ENCODE measurements at places on chromosomes 5 and 9.

GRCh38 chr5:74028976-74029375 lies 403.0 kb downstream of the ARHGEF28 start:
- no peak for DNase-seq

DNA sequence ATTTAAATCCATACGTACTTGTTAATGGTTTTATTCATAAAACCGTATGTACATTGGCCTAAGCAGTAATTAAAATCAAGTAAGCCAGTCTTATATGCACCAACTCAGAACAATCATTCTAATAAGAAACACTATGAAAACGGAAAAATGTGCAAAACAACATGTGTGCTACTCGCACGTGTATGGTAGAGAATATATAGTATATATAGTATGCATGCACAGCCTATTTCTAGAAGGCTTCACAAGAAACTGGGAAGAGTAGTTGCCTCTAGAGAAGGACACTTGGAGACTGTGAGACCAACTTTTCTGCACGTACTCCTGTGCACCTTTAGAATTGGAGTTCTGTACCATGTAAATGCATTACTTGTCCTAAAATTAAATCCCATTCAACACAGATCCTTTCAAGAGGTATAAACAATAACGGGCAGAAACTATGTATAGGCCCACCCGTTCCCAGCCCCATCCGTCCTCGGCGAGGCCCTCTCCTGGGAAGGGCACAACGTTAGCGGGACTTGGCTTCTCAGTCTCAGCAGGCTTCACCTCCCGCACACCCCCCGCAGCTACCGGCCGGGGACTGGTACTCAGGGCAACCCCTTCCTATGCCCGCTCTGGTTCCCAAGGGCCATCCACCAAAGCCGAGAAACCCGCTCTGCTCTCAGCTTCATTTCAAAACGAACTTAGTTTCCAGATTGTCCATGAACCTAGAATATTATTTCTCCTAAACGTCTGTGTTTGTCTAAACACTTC lies 2.0 kb downstream of the CDC14B start:
- no peak for DNase-seq

DNA sequence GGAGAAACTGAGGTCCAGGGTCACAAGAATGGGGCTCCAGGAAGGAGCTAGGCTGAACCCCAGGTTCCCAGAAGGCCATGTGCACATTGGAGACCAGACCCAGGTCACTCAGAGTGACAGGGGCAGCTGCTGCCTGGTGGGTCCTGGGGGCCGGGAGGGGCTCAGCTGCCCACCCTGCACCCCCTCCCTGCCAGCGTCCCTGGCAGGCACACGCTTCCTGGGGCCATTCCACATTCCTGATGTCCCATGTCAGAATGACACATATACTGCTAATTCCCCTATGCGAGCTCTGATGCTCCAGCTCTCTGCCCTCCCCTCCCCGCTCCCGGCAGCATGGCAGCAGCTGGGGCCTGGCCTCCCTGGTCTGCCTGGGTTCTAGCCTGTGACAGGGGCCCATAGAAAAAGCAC lies 14.0 kb downstream of the FGFR4 start:
- DNase-seq: no peak

DNA sequence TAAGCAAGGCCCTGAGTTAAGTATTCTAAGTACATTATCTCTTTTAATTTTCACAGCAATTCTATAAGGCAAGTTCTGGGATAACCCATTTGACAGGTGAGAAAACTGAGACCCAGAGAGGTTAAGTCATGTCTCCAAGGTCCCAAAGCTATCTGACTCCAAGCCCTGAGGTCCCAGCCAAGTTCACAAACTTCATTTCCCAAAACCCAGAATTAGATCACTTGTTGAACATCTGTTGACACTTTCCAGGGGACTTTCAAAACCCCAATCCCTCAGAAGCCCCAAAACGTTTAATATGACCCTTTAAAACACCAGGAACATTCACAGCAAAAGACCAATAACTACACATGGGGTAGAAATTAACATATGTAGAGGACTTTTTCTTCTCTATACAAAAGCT lies 72.0 kb downstream of the SH3TC2 start:
- DNase-seq: no peak

DNA sequence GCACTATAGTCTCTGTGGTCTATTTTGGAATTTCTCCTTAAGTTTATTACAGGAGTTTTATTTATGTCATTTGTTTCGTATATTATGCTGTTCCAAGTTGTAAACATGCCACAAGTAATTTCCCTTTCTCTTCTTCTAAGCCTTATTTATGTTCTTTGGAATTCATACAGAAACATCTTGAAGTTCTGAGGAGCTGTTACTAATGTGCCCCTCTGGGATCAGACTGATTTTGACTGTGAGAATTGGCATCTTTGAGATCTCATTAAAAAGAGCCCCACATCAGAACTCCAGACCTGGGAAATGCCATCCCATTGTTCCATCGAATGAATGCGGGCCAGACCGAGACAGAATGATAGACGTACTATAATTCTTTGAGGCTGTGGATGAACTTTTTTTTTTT lies 138.8 kb upstream of the CD180 start:
- no peak for DNase-seq

DNA sequence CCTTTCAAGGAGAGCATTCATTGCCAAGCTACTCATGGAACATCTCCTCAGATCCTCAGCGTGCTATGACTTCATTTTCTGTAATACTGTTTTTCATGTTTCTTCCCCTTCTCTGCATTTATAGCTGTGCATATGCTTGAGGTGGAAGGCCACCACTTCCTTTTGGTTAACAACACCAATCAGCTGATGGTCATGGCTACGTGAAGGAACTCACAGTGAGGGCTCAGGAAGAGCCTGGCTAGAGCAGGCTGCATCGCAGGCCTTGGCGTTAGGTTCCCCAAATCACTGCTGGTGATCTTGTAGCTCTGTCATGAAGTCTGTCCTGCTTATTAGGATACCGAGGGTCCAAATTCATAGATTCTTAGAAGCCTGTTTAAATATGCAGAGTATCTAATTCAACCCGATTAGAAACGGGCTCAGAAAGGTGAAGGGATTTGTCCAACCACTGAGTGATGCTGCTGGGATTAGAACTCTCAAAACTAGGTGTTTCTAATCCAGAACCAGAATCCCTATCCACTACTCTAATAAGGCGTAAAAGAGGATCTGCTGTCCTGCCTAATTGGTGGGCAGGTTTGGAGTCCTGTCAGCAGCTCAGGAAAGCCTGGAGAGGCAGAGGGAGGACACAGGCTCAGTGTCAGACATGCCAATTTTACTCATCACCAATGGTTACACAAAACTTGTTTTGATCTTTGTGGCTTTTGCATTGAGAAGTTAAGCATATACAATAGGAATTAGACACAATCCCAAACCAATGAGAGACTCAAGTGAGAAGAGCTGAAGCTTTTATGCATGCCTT lies 7.5 kb downstream of the SYK start:
- DNase-seq: no peak

DNA sequence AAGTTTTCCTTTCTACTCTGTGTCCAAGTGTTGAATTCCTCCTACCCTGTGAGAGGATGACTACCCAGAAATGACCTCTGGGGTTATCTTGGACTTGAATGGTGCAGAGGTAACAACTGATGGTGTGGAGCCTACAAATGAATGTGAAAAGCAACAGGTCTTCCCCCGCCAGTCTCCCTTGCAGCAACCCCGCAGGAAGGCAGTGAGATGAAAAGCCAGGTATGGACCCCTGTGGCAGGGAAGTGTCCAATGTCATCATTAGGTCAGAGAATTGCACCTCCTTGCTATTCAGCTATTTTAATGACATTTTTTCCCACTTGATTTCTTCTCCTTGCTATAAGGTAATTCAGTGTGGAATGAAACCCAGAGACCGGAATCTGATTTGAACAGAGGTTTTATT lies 58.5 kb downstream of the MAT2B start:
- no peak for DNase-seq

- DNase-seq: no peak
These were observed 1066.3 kb upstream of the NUDT12 start for GRCh38 chr5:104628911-104629310.

DNA sequence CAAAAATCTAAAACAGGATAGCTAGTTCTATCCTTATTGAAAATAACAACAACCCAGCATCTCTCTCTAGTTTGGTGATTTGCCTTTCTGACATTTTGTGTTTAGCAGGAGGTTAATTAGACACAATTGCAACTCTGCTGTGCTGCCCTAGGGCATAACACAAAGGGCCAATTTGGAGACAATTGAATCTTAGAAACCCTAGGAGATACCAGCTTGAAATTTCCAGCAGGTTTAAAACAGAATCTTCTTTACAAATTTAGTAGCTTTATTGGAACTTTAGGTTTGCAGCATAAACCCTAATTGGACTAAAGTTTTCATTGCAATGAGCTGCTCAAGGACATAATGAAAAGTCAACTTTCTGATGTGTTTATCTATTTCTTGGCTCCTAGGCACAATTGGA lies 166.7 kb upstream of the FER start:
- no peak for DNase-seq

- no peak for DNase-seq
These were observed 162.5 kb downstream of the COL23A1 start for GRCh38 chr5:178427576-178428197.

DNA sequence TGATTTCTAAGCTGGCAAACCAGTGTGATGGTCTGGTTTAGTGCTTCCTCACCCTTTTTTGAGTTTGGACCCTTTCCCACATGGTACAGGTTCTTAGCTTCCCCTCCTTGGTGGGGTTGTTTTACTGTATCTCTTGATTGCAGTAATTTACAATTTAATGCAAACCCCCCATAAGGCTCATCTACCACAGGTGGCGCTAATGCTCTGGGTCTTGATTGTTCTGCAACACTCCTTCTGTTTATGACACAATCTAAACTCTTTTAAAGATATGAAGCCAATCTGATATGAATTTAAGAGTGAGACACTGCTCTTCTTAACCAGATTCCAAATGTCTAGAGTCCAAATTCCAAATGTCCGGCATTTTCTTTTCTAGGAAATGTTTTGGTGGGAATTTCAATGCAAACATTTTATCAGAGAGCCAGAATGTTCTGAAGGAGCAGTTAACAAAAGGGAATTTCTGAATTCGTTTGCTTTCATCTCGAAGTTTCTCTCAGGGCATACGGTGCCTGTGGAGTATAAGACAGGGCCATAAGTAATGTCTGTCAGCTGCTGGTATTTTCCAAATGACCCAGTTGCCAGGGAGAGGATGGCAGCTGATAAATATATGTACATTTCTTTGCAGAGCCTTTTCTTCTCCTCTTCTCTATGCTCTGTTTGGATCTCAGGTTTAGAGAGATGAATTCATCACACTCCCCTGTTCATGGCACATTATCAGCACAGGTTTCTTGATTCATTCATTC lies 246.8 kb downstream of the ARHGAP26 start:
- DNase-seq: peak; percentile 74

DNA sequence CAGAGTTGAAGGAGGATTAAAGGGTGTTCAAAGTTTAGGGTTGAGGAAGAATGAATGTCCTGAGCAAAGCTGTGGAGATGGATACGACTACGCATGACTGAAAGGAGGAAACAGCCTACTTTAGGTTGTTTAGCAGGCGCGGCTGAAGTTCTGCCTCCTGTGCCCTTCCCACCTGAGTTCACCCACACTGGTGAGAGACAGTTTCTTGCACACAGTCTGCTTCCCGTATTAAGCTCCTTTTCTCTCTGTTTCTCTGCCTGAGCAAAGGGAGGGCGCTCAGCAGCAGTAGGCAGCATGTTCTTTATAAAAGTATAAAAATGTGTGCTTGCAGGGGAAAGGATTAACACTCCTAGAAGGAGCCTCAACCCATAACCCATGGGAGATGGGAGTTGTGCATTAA lies 224.0 kb upstream of the SMARCA2 start:
- no peak for DNase-seq

GRCh38 chr9:124880501-124880900 lies 18.6 kb downstream of the ARPC5L start:
- DNase-seq: no peak

DNA sequence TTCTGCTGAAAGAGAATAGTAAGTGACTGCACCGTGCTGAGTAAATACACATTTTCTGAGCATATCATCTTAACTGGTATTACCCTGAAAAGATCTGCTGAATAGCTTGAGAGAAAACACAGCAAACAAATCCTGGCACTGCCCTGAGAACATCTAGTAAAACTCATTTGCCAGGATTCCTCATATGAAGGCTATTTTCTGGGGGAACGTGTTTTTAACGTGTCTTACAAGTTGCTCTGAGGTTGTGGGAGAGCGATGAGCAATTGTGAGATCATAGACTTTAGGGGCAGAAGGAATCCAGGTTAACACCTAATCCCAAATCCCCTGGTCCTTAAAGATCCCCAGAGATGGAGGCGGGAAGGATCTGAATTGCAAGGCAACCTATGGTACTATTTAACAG lies 331.9 kb upstream of the RFX3 start:
- peak; percentile 96 for DNase-seq

DNA sequence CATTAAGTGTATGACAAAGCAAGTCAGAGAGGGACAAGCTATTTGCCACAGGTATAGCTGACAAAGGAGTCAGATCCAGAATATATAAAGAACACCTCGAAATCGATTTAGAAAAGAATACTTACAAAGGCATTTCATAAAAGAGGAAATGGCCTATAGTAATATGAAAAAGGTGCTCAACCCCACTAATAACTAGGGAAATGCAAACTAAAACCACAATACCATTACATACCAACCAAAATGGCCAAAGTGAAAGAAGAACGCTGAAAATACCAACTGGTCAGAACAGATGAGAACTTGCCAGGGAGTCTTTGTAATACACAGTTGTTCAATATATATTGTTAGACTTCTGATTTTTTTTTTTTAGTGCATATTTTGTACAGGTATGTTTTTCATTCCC lies 152.9 kb downstream of the CDC42SE2 start:
- DNase-seq: no peak

DNA sequence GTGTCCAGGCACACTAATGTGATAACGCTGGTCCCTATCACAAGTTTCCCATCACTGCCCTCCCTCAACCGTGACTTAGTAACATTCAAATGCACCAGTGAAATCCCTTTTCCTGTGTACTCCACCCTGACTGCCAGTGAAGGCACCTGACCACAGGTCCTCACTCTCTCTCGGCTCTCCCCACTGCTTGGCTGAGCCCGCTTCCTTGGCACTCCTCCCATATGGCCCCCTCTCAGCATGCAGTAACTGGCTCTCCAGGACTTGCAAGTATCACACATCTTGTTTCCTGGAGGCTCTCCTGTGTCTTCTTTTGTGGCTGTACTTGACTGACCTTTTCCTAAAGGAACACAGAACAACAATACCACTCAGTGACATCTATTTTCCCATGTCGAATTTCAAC lies 292.0 kb upstream of the ZNF608 start:
- DNase-seq: no peak

DNA sequence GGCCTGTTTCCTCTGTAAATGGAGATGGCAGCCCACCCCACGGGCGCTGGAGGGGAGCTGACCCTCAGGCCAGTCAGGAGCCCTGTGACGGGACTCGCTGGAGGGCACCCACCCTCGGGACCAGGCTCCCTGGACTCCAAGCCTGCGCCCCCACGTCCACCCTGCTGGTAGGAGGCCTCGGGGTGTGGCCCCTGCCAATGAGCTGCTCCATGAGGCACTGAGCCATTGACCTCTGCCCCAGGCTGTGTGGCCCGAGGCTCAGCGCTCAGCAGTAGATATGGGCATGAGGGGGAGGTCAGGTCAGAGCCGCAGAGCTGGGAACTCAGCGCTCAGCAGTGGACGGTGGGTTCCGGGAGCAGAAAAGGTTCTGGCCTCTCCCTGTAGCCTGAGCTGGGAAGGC lies 52.3 kb upstream of the EGFL7 start:
- DNase-seq: no peak

GRCh38 chr9:91424403-91425176 lies 958 bp upstream of the NFIL3 start:
- DNase-seq: peak; percentile 91

GRCh38 chr9:114612272-114612923 lies 1.3 kb downstream of the TMEM268 start:
- DNase-seq: no peak

All from fibroblast of mammary gland (primary cell).